ENCODE measurements at places on chromosomes 4 and X.

DNA sequence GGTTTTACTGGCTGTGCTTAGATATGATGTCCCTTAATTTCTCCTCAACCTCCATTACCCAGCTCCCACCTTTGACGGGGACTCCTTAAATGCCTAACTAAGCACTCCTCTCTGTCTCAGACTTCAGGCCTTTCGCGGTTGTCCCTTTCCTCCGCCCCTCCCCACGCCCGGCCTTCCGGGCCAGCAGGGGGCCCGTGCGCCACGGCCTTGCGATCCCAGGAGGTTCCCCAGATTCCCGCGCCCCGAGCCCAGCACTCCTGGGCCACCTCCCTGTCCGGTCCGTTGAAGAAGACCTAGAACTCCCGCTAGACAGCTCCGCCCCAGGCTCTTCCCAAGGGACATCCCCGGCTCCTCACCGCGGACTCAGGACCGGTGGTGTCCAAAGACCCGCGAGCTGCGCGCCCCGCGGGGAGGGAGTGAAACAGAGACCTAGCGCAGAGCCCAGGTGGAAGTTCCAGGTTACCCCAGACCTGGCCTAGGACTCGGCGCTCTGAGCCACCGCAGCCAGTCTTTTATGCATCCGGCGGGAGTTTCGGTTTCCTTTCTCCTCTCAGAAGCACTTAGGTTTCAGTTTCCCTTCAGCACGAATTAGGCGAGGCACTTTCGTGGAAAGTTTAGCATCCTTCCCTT is at the start of gene DDX60:
Gene DDX60, minus strand, starts transcription at position 487 of the 630 bp plus-strand sequence. CDS start 7,493 bp downstream, outside the sequence.
- DNase-seq: peak; percentile 80

GRCh38 chr4:187017147-187017546 is 293.5 kb upstream of the FAT1 start:
- no peak for DNase-seq

DNA sequence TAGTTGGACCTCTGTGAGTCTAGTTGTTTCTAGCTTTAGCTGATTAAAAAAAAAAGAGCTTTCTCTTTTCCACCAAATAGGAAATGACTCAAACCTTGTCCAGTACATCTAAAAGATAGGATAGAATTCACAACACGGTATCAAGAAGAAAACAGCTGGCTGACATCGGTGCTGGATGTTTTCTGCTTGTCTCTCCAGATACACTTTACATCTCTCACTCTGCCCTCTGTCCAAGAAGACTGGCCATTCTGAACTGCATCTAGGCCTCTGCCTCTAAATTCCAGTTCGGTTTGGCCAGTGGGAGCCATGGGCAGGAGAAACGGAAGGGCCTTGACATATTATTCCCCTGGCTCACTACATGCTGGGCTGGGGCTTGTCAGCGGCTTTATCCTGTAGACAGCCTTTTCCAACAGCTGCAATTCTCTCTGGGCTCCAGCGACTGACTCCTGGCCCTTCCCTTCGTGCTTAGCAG is 57.3 kb upstream of the SHISA3 start:
- DNase-seq: no peak

DNA sequence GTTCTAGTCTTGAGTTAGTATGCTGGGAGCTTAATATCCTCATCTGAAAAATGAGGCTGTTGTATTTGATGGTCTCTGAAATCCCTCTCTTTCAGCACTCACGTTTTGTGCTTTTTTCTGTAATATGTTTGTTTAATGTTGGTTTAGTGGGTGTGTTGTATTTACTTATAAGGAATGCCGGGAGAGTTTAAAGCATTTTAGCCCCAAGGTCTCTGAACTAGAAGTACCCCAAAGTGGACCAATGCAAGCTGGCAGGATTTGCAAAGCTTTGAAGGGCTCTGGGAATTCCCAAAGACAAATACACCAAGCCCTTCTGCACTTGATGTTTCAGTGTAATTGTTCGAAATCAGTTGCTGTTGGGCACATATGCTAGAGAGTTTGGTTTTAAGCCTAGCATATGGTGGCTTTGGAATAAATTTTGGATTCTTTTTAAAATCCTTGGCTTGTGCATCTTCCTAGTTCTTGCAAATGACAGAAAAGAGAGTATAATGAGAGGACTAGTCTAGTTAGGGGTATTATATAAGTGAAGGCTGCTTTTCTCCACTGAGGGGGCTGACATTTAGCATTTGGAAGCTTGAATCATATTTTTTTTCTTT is 371.4 kb upstream of the BOD1L1 start:
- no peak for DNase-seq

DNA sequence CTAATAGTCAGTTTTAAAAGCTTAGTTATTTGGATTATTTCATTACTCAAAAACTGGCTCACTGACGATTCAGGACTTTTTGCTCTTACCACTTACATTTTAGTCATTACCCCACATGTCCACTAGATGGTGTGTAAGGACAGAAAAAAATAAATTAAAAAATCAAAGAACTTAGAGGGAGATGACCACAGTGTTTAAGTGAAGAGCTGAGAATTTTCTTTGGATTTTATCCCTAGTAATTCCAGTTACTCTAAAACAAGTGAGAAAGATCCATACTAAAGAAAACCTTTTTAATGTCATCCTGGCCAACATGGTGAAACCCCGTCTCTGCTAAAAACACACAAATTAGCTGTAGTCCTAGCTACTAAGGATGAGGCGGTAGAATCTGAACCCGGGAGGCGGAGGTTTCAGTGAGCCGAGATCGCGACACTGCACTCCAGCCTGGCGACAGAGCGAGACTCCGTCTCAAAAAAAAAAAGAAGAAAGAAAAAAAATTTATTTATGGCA is 26.4 kb upstream of the TMPRSS11B start:
- DNase-seq: no peak

GRCh38 chr4:155944516-155944915 is 9.2 kb downstream of the CTSO start:
- no peak for DNase-seq

DNA sequence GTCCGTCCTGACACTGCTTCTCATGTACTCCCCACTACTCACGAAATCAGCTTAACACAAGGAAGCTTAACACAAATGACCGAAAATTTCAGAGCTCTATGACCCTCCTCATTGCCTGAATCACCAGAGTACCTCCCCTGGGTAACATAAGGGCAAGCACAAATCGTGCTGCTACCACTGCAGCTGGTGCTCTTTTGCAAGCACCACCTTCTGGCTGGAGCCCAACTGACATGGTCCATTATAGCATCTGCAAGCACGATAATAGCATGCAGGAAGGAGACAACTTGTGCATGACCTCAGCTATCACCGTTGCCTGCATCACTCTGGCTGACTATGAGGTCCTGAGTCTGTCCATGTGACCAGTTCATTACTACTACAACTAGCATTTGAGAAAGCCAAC is 308.0 kb downstream of the TEX13C start:
- DNase-seq: no peak

- no peak for DNase-seq
Measured at GRCh38 chr4:80610199-80610598, 274.7 kb downstream of the CFAP299 start.

DNA sequence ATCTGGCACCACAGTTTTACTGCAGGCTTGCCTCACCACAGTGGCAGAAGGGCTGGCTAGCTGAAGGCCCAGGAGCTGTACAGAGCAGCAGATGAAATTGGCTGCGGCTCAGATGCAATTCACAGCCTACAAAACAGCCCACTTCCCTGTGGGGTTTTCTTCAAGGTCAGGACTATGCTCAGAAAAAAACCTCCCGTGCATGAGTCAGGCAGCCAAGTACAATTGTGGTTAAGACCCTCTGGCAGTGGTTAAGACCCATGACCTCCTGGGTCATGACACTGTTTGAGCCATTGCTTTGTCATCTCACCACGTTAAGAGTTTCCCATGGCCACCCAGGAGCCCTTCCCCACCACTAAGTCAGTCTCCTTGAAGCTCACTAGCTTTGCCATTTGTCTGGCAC is 276.3 kb downstream of the HNRNPD start:
- no peak for DNase-seq

GRCh38 chr4:15400981-15401671 is 26.7 kb upstream of the C1QTNF7 start:
- DNase-seq: peak; percentile 71

DNA sequence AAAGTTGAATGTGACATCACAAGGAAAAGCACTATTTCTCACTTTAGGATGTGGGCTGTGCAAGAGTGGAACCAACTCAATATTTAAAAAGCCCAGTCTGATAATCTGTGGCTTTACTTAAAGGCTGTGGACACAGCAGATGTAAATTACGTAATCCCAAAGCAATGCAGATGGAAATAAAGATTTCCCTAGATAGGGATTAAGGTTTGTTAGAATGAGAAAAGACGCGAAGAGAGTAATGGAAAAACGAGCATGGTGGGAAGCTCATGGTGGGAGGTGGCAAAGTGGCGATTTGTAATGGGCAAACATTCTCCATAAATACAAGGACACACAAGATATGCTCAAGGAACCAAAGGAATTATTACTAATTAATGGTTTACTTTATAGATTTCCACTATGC is 985.5 kb downstream of the FSTL5 start:
- DNase-seq: no peak

DNA sequence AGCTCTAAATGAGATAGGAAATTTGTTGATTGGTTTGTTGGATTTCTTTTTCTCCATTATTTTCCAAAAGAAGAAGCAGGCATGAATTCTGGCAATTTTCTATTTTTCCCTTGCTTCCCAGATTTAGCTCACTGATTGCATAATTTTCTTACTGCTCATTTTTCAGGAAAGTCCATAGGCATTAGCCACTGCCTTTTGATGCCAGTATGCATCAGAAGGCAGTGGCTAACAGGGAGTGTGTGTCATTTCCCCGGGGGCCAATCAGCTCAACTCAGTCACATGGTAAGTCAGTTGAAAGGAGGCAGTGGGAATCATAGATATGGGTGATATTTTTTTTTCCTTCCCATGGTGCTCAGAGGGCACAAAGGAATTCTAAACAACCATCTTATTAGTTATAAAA is 156.7 kb downstream of the TRIML1 start:
- DNase-seq: no peak

DNA sequence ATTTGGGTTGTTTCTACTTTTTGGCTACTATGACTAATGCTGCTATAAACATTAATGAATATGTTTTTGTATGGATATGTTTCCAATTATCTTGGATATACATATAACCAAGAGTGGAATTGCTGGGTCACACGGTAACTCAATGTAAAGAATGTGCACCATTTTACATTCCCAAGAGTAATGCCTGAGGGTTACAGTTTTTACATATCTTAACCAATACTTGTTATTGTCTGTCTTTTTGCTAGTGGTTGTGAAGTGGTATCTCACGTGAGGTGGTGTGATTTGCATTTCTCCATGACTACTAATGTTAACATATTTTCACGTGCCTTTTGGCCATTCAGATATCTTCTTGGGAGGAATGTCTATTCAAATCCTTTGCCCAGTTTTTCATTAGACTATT is 200.3 kb upstream of the MAB21L2 start:
- no peak for DNase-seq

- no peak for DNase-seq
Measured at GRCh38 chr4:54708339-54709279, 50.9 kb downstream of the KIT start.

GRCh38 chr4:16106956-16107355 is 23.1 kb upstream of the PROM1 start:
- DNase-seq: no peak

DNA sequence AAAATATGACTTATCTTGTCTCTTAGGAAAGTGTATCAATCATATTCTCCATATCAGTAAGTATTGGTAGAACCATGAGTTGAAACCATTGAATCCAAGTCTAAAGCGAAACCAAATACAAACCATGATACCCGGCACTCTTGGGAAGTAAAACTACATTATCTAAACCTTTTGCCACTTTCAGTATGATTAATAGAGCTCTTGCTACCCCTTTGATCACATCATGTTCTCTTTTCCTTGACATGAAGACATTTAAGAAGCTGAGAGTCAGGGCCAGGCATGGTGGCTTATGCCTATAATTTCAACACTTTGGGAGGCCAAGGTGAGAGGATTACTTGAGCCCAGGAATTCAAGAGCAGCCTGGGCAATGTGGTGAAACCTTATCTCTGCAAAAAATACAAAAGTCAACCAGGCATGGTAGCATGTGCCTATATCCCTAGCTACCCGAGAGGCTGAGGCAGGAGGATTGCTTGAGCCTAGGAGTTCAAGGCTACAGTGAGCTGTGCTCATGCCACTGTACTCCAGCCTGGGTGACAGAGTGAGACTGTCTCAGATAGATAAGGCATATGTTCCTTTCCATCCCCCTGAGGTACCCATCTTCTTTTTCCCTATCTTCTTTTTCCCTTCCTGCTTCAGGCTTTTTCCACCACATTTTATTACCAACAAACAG is 45.4 kb downstream of the CEP135 start:
- no peak for DNase-seq

DNA sequence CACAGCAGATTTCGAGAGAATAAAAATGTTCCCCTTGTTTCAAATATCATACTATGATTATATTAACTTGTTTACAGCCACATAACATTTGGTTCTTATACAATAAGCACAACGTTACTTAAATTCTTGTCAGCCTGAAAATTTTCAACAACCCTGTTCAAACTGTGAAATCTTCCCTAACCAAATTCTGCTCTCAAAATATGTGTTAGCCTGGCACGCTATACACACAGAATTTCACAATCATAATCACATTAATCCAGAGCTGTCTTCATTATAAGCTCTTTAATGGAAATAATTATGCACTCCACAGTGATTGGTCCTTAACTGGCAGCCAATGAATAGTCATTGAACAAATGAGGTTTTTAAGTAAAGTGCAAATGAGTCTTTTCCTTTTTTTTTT is 7.3 kb upstream of the PRSS12 start:
- DNase-seq: no peak

DNA sequence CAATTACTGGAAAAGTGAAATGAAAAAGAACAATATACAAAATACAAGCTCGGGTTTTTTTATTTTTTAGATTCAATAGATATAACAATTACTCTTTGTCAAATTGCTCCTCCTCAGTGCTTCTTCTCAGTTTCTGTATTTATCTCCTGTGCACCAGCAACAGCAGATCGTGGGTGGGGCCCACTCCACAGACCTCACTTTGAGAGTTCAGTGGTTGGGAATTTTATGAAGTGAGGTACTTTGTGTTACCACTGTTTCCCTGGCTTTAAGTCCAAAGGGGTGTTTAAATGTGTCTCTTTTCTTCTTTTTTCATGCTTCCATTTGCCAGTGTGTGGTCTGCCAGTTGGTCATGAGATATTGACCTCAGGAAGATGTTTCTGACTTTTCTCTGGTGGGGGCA is 54.4 kb downstream of the KIT start:
- DNase-seq: no peak

DNA sequence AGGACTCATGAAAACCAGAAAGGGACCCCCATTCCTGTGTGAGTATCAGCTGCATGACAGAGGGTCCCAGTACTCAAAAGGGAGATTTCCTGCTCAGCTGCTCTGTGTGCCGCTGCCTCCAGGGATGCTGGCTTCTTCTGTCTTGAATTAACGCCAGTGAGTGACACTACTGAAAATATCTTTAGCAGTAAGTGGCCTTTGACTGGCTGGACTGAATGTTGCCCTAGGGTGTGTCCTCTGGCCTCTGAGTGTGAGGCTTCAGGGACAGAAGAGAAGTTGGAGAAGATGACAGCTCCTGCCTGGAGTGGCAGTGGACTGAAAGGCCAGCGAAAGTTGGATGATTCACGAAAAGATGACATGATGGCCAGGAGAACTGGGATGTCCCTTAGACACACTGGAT is 95.4 kb downstream of the LIMCH1 start:
- no peak for DNase-seq
